ENCODE measurements at places on chromosomes 16 and 17.

- DNase-seq = peak; percentile 95
These were observed at the start of gene NDE1 for GRCh38 chr16:15650019-15650697. Gene NDE1 (plus strand): TSS chr16:15650245. CDS start chr16:15664779, 14,534 bp downstream.

DNA sequence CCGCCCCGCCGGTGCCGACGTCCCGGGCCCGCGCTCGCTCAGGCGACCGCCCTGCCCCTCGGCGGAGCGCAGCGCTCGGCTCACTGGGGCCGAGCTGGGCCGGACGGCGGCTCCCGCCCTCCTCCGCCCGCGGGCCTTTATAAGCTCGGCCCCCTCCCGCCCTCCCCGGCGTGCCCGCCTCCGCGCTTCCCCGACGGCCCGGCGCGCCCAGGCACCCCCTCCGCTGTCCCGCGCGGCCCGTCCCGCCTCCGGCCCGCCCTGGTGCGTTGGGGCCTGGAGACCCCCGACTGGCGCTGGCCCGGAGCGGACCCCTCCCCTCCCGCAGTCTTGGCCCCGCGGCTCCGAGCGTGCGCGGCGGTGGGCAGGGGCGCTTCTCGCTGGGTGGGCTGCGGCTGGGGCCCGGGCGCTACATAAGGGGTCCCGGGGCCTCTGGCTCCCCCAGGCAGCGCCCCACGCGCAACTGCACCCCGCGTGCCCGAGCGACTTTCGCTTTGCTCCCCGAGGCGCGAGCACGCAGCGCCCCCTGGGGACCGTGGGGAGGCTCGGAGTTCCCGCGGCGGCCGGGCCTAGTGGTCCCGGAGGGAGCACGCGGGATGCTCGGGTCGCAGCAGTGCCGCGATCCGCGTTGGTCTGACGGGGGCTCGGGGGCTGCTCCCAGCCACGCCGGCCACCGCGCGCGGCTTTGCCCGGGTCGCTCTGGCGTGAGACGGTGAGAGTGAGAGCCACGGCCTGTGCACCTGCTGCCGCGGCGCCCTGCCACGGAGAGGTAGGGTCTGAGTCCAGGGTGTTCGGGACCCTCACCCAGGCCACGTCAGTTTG lies at the start of gene PIEZO1:
Gene PIEZO1, minus strand, starts transcription at position 115 of the 819 bp plus-strand sequence. CDS start 256 bp downstream, outside the sequence.
- DNase-seq = peak; percentile 82

DNA sequence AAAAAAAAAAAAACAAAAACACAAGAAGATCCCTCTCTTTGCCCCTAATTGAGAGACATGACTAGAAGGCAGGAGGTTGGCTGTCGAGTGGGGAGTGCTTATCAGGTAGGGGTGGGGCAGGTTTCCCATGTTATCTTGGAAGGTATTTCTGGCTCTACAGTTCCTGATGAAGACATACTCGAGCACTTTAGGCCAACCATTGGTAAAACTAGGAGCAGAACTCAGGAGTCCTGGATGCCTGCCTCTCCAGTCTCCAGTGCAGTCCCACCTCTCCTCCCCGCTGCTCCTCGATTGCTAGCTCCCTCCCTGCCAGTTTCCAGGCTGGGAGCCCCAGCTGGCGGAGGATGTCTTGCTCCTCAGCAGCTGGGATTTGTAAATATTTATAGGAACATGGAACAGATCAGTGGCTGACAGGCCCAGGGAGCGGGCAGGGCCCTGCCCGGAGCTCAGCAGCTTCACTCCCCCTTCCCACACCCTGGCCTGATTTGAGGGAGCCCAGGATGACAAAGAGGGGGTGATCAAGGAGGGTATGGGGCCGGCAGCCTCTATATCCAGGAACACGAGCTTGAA lies 11.4 kb upstream of the C1QL1 start:
- no peak for DNase-seq

DNA sequence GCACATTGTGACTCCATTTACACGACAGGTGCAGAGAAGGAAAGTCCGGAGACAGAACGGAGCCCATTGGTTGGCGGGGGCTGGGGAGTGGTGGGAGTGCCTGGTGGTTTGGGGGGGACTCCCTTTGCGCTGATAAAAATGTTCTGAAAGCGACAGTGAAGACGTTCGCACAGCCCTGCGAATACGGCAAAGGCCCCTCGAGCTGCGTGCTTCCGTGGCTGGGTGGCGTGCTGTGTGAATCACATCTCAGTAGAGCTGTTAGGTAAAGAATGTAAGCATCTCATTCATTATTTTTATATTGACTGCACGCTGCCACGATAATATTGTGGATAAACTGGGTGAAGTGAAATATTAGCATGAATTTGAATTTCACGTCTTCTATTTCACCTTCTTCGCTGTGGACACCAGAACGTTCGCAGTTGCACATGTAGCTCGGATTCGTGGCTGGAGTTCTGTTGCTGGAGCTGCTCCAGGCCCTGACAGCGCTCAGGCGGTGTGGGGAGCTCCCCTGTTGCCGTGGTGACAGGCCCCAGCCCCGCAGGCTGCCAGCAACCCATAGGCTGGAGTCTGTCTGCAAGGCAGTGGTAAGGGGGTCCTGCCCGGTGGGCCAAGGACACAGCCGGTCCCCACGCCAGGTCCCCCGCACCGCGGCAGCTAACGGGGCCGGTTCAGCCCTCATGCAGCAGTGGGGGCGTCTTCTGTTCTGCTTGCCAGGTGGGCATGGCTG lies 44.6 kb downstream of the SOX8 start:
- DNase-seq = no peak

GRCh38 chr16:84198401-84198800 lies 7.4 kb downstream of the ADAD2 start:
- DNase-seq = no peak

DNA sequence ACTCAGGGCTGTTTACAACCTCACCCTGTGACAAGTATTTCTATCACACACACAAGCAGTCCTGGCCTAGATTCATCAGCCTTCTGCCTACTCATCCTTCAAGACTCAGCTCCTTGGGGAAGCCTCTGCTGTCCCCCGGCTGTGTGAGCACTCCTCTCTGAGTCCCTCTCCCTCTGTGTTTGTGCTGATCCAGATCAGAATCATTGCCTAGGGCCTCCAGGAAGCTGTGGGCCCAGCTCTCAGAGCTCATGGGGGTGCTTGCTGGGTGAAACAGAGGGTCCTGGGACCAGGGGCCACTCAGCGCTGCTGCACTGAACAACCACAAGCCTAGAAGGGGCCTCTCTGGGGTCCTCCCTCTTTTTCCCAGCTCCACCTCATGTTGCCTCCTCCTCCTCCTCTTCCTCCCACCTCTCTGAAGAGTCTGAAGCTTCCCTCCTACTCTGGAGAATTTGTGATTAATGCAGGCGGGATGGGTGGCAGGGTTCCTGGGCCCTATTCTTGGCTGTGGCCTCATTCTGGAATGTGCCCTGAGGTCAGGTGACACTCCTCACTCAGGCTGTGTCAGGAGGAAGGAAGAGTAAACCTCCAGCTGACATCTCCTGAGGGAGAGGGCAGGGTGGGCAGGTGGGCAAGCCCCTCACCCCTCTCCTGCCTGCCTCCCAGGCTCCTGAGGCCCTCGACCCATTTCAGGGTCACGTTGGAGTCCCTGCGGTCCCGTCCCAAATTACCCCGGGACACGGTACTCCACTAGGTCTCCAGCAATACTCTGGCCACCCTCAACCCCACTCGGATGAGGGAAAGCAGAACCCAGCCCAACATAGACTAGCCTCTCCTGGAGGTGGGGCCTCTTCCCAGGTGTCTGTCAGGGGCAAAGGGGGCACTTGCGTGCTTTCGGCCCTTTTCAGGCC lies 10.1 kb downstream of the WFIKKN2 start:
- DNase-seq = no peak

- no peak for DNase-seq
These were observed 258.6 kb downstream of the IRX3 start for GRCh38 chr16:54027995-54028394.

DNA sequence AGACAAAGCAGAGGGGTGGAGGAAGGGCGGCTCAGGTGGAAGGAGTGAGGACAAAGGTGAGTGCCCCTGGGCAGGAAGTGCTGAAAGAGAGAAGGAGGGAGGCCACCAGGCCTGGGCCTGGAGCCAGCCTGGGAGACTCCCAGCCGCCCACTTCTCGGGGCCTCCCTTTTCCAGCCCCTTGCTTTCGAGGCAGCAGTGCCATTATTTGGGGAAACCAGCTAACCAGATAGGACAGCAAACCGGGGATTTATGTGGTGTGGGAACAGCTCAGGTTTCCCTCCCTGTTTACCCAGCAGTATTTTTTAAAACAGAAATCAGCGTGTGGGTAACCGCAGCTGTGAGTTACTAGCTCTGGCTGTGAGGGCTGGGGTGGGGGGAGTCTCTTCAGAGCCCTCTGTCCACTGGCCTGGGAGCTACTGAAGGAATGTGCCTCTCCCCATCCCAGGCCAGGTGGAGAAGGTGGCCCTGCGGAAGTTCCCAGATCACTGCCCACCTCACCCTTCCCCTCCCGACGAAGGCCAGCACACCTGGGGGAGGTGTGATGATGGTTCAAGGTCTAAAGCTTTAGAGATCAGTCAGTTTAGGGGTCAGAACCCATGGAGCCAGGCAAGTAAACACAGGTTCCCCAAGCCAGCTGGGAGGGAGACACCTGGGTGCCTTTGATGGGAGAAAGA lies 8.4 kb upstream of the MEOX1 start:
- DNase-seq = no peak

GRCh38 chr16:82045465-82045864 lies 10.4 kb downstream of the HSD17B2 start:
- DNase-seq = no peak
